ENCODE measurements at places on chromosomes 3 and 15.

- DNase-seq = no peak
Observed at GRCh38 chr3:126827121-126827520, 123.1 kb downstream of the CHCHD6 start.

GRCh38 chr3:50603261-50604109 is 8.1 kb downstream of the CISH start:
- DNase-seq = no peak

GRCh38 chr15:63212050-63213004 is 22.9 kb downstream of the RAB8B start:
- DNase-seq = no peak

DNA sequence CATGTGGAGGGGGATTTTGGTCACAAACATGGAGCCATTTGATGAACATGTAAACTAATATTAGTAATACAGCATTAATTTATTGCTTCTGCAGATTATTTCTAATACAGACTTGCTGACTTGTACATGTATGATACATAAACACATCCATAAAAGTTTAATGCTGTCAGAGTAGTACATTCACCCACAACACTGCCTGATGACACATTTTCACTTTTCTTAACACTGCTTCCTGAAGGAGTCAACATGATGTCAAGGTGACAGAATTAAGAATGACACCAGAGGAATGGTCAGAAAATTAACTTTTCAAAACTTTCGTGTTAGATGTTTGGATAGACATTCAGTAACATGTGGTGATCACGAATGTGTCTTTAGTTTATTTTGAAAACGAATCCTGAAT is 199.4 kb downstream of the SATB1 start:
- DNase-seq = no peak

- DNase-seq = no peak
Observed at GRCh38 chr3:125132815-125133214, 77.0 kb upstream of the HEG1 start.

DNA sequence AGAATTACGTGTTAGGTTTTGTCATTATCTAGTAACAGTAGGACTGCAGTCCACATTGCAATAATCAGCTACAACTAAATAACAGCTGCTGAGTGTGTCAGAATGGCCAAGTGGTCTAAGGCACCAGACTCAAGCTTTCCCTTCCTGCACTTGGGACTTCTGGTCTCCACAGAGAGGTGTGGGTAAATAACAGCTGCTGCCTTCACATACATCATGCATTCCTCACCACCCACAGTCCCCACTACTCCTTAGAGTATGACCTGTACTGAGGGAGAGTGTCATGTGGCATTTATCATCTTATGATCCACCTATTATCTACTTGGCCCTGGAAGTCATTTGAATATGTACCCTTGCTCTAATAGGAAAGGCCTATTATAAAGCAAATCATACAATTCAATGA is 22.2 kb upstream of the ZMAT3 start:
- DNase-seq = no peak

- no peak for DNase-seq
Observed at GRCh38 chr15:28093752-28094535, 5.2 kb downstream of the OCA2 start.

DNA sequence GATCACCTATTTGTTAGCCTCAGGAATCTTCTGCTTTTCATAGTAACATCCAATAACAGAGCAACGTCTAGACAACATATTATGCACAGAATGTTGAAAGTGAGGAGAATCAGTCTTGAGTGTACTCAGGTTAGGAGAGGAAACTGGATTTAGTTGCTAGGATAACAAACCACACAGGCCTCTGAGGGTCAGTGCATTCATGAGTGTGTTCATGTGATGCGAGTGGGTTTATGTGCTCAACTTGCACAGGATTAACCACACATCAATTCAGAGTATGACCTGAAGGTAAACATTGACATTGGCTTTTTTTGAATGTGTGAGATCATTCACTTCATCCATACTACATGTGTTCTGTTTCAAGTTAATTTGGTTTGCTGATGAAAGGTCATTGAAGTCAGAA is 287.6 kb downstream of the DIPK2A start:
- DNase-seq = peak; percentile 88

DNA sequence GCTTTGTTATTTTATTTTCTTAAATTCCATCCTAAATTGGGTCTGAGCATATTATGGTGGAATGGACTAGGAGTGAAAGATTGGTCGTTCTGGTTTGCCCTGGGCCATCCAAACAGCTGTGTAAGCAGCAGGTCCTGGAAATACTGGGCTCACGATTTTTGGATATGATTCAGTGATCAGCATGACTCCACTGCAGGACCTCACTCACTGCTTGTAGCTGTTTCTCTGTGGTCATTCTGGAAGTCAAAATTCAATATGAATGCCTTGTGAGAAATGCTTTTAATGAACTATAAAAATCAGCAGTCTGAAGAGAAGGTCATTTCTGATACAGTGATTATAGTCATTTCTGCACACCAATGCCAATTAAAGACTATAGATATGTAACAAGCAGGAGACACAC is 185.0 kb downstream of the RBMS3 start:
- DNase-seq = no peak

- DNase-seq = no peak
Observed at GRCh38 chr15:77830051-77830468, 197.3 kb upstream of the LINGO1 start.

- DNase-seq = peak; percentile 17
Observed at GRCh38 chr15:70492240-70493177, 270.8 kb downstream of the UACA start.

GRCh38 chr3:146325170-146325569 is 74.3 kb upstream of the PLSCR4 start:
- DNase-seq = no peak

GRCh38 chr3:156687023-156687422 is 12.6 kb downstream of the TIPARP start:
- DNase-seq = no peak

DNA sequence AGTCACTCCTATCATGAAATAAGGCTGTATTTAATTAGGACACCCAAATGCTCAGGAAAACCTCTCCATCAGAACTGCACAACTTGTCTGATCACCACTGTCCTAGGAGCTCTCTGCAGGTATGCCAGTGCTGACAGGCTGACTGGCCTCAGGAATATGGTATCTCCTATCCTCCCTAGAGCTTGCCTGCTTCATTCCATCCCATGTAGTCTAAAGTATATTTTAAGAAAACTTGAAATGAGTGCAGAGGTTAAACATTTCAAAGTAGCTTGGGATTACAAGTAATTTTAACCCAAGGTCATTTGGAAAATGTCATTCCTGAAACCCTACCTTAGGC is 23.7 kb downstream of the FILIP1L start:
- no peak for DNase-seq

DNA sequence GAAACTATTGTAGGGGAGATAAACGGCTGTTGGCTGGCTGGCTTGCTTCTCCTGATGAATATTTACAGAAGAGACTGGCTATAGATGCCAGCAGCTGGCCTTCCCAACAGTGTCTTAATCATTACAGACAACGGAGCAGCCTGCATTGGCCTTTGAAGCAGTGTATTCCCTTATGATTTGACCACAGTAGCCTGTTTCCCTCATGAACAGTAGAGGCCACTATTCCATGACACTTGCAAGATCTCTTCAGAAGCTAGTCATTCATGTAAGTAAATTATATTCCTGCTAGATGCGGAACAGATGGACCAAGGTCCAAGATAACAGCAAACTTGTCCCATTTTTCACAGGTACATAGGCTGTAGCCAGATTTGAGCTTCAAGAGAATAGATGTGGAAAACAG is 47.3 kb downstream of the TMCO5A start:
- DNase-seq = peak; percentile 18

DNA sequence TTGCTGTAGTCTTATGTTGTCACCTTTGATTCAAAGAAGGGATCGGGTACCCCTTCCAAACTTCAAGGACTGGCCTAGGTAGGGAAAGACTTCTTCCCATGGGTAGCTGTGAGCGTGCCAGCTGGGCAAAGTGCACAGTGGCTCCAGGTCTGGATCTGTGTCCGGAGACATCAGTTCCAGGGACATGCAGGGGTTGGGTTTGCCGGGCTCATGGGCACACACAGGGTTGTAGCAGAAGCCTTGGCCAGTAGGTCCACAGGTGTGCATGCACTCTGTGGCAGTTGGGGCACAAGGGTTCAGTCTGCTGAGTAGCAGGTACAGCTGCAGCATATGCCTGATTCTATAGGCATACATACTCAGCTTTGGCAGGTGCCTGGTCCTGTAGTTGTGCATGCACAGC is 111.2 kb downstream of the EFHB start:
- DNase-seq = no peak

GRCh38 chr3:16319307-16319706 is 54.3 kb downstream of the OXNAD1 start:
- no peak for DNase-seq

Data from DMS153 (cell line).